Transverse colon (tissue), 4 donors: ENCODE measurements at places on chromosomes 1 and 21. TPM values are rescaled to one million over a fixed set of nuclear protein-coding genes. Genes with fewer than 3 reads are reported as not detected.

DNA sequence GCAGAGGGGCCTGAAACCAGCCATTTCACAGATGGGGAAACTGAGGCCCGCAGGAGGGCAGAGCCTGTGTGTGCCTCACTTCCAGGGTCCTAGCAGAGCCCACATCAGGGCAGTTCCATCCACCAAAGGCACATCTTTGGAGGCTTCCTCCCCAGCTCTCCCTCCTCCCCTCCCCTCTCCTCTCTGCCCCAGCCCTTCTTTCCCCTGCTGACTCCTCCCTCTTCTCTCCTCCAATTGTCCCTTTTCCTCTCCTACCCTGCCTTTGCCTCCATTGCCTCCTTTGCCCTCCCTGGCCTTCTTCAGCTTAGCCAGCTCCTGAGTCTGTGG, 56.6 kb downstream of the TMEM53 start:
- no peaks in the 10 kb centered on the region for H3K36me3 ChIP-seq
- H3K27me3 ChIP-seq, result peaks cover 19% of the 10 kb centered on the region
- H3K4me3 ChIP-seq, result no peak overlapping the region
- H3K27ac ChIP-seq, result no peak overlapping the region

DNA sequence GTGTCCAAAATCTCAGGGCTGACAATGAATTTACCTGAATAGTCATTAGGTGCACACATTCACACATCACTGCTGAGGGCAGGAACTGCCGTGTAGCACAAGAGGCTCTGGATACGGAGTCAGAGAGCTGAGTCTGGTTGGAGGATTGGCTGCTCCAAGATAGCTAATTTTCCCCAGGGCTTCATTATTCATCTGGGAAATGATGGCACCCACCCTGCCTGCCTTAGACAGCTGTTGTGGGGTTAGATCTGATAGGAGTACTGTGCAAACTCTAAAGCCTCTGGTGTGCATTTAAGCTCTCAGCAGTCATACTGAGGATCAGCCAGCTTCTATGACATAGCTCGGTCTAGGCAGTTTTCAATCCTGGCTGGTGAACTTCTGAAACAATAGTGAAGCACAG, 67.0 kb downstream of the LMX1A start:
- H3K27ac ChIP-seq, result no peak overlapping the region
- no peaks in the 10 kb centered on the region for H3K36me3 ChIP-seq
- DNase-seq, result no peak
- H3K27me3 ChIP-seq, result no peaks in the 10 kb centered on the region
- no peak overlapping the region for H3K4me3 ChIP-seq
- H3K4me1 ChIP-seq, result no peaks in the 10 kb centered on the region

GRCh38 chr1:65112811-65113210, 35.2 kb upstream of the AK4 start:
- DNase-seq, result no peak
- H3K27me3 ChIP-seq, result no peaks in the 10 kb centered on the region
- H3K4me3 ChIP-seq, result no peak overlapping the region
- no peak overlapping the region for H3K27ac ChIP-seq
- no peaks in the 10 kb centered on the region for H3K36me3 ChIP-seq
- H3K4me1 ChIP-seq, result peaks cover 5% of the 10 kb centered on the region

DNA sequence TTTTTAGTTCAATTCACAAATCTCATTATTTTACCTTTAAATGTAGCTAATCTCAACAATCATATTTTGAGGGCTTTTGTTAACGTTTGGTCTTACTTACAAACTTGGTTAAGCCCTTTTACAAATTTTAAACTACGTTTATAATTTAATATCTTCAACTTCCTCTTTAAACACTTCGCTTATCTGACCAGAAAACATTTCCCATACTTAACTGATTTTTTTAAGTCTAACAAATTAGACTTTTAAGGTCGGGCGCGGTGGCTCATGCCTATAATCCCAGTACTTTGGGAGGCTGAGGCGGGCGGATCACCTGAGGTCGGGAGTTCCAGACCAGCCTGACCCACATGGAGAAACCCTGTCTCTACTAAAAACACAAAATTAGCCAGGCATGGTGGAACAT, 300.9 kb downstream of the LMX1A start:
- no peak overlapping the region for H3K4me3 ChIP-seq
- DNase-seq, result no peak
- no peaks in the 10 kb centered on the region for H3K4me1 ChIP-seq
- H3K27ac ChIP-seq, result no peak overlapping the region
- no peaks in the 10 kb centered on the region for H3K27me3 ChIP-seq
- no peaks in the 10 kb centered on the region for H3K36me3 ChIP-seq

DNA sequence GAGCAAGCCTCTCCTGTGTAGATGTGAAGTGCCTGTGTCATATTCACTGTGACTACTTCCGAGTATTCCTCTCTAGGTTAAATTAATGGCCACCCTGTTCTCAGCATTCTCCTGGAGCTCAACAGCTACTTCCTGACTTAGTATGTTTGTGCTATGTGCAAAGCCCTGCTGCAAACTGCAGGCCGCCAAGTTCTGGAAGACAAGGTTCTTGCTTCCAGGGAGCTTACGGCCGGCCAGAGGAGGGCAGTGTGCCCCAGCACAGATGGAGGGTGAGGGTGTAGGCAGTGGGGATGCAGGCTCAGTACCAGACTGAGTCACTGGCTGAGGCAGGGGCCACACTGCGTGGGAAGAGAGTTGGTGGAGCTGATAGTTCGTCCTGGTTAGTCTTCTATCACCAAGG, 43.2 kb downstream of the ELK4 start:
- no peak overlapping the region for H3K4me3 ChIP-seq
- DNase-seq, result peak; percentile 53
- H3K36me3 ChIP-seq, result no peaks in the 10 kb centered on the region
- peaks cover 7% of the 10 kb centered on the region for H3K4me1 ChIP-seq
- peak overlapping the region; percentile 35 for H3K27ac ChIP-seq
- no peaks in the 10 kb centered on the region for H3K27me3 ChIP-seq

Gene HSPA13
- total RNA-seq, result 1.9 TPM

DNA sequence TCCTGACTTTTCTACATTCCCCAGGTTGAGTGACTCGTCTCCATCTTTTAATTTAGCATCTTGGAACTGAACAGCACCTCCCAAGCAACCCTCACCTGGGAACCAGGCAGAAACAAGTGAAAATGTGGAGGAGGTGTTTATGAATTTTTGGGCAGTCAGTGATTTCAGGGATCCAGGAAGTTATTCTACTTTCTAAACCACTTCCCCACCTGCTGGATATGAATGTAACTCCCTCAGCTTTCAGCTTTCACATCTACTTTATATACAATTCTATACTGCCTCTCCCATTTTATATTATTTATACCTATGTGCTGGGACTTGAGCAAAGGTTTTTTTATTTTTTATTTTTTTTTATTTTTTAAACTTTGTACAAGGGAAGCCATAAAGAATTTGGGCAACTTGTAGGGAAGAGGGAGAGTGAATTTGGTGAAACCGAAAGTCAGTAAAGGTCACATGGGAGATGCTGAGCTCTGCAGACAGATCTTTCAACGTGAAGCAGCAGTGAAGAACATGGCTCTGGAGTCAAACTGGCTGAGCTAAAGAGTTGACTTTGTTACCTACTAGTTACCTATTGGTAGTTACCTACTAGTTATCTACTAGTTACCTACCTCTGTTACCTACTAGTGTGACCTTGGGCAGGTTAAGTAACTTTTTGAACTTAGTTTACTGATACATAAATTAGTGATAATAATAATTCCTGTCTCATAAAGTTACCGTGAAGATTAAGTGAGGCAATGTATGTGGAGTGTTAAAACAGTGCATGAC, 45.5 kb downstream of the DDR2 start:
- H3K27ac ChIP-seq, result peak overlapping the region; percentile 76
- no peaks in the 10 kb centered on the region for H3K27me3 ChIP-seq
- no peak overlapping the region for H3K4me3 ChIP-seq
- H3K4me1 ChIP-seq, result peaks cover 44% of the 10 kb centered on the region
- no peaks in the 10 kb centered on the region for H3K36me3 ChIP-seq
- DNase-seq, result no peak

GRCh38 chr21:34298534-34299167, 65.2 kb upstream of the KCNE2 start:
- no peak overlapping the region for H3K4me3 ChIP-seq
- H3K36me3 ChIP-seq, result no peaks in the 10 kb centered on the region
- H3K27me3 ChIP-seq, result no peaks in the 10 kb centered on the region
- no peaks in the 10 kb centered on the region for H3K4me1 ChIP-seq

DNA sequence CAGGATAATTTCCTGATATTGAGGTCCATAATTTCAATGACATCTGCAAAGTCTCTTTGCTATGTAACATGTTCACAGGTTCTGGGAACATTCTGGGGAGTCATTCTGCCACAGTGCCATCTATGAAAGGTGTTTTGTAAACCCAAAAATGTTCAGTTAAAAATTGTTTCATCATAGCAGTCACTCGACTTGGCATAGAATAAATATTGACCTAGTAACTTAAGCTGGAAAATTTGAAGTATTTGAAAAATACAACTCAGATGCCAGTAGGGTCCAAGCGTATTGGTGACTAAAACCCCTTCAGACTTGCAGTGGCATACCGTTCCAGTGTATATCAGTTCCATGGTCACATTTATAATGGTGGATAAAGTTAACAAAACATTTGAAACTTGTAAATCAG, 6.8 kb downstream of the DESI2 start:
- no peak overlapping the region for H3K4me3 ChIP-seq
- no peaks in the 10 kb centered on the region for H3K27me3 ChIP-seq
- H3K4me1 ChIP-seq, result peaks cover 56% of the 10 kb centered on the region
- H3K36me3 ChIP-seq, result peaks cover 4% of the 10 kb centered on the region
- DNase-seq, result no peak
- no peak overlapping the region for H3K27ac ChIP-seq

DNA sequence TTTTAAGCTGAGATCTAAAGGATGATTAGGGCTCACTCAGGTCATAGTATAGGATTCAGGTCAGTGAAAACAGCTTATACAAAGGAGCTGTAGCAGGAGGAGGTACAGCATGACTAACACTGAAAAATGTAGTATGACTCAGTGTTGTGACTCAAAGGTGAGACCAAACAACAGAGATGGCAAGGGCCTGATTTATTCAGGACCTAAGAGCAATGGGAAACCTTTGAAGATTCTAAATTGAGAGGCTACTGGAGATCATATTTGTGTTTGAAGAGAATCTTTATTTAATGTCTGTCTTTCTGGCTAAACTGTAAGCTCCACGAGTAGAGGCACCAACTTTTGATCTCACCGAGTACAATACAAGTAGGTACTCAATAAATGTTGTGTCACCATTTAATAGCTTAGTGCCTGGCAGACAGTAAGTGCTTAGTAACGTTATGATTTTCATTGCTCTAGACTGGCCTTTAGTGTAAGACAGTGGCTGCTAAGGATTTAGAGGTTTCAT, 43.5 kb downstream of the PRKAA2 start:
- no peaks in the 10 kb centered on the region for H3K36me3 ChIP-seq
- no peak for DNase-seq
- no peaks in the 10 kb centered on the region for H3K4me1 ChIP-seq
- H3K27ac ChIP-seq, result no peak overlapping the region

DNA sequence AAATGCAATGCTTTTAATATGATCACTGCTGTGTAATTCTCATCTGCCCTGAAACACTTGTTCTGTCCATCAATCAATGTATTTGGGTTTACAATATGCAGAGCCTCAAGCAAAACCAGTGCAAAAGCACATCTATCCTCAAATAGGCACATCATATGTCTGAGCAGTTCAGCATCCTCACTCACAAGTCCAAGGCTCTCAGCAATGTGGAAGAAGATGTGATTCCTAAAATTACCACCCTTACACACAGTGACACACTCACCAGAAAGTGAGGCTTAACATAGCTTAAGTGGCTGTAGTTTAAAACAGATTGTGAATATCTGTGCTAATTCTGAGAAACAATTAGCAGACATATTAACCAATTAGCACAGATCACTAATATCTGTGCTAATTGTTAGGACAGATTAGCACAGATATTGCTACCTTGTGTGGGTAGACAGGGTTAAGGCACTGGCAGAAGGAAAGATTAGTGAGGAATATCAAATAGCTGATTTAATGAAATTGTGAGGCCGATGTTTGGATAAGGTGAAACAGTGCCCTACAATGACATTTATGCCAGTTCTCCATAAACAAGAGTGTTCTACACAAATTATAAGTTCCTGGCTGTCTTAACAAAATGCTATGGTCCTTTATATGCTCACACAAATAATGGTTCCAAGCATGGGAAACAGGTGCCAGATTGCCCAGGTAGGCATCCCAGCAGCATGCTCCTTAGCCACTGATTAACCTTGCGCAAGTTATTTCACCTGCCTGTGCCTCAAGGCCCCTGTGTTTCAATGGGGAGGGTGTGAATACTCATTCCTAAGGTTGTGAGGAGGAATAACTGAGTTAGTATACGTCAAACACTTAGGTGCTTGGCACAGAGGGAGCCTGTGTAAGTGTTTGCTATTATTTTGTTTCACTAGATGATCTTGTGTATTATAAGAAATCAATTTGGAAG, 41.7 kb downstream of the MRPL39 start:
- DNase-seq, result no peak
- no peak overlapping the region for H3K4me3 ChIP-seq
- no peaks in the 10 kb centered on the region for H3K36me3 ChIP-seq
- H3K27me3 ChIP-seq, result no peaks in the 10 kb centered on the region
- peaks cover 5% of the 10 kb centered on the region for H3K4me1 ChIP-seq

GRCh38 chr1:85325920-85326319, 49.5 kb upstream of the BCL10 start:
- H3K27ac ChIP-seq, result no peak overlapping the region
- no peak overlapping the region for H3K4me3 ChIP-seq
- no peaks in the 10 kb centered on the region for H3K36me3 ChIP-seq
- H3K4me1 ChIP-seq, result peaks cover 13% of the 10 kb centered on the region
- DNase-seq, result no peak
